ENCODE measurements at places on chromosomes 4 and X.

DNA sequence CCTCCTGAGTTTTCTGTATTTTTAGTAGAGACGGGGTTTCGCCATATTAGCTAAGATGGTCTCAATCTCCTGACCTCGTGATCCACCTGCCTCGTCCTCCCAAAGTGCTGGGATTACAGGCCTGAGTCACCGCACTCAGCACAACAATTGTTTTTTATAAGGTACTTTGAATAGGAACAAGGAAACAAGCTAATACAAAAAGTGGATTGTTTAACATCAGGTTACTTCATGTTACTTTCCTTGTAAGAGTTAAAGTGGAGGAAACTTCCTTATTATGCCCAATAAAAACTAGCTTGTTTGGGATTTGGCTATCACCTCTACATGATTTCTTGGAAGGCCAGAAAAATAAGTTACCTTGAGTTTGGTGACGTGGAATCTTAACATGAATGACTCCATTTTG is 698.7 kb downstream of the CCSER1 start:
- no peak for DNase-seq

DNA sequence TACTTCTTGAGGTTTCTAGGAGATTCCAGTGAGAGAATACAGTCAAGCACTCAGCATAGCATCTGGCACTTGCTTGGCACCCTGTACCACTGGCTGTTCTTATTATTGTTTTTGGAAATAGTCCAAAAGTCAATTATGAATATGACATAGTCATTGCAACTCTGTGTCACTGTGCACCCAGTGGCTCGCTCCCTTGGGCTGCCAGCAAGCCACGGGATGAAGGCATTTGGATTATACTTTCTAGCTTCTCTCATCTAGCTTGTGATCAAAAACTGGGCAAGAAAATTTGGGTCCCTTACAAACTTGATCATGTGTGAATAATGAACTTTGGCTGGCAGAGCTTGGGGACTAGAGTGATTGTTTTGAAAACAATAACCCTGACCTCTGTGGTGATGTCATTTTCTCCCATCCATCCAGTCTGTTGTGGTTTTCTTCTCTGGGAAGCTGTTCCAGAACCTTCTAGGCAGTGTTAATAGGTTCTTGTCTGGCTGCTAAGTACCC is 32.7 kb upstream of the LIMCH1 start:
- peak; percentile 41 for DNase-seq

- no peak for DNase-seq
Observed at GRCh38 chr4:5865896-5866599, 26.8 kb downstream of the CRMP1 start.

DNA sequence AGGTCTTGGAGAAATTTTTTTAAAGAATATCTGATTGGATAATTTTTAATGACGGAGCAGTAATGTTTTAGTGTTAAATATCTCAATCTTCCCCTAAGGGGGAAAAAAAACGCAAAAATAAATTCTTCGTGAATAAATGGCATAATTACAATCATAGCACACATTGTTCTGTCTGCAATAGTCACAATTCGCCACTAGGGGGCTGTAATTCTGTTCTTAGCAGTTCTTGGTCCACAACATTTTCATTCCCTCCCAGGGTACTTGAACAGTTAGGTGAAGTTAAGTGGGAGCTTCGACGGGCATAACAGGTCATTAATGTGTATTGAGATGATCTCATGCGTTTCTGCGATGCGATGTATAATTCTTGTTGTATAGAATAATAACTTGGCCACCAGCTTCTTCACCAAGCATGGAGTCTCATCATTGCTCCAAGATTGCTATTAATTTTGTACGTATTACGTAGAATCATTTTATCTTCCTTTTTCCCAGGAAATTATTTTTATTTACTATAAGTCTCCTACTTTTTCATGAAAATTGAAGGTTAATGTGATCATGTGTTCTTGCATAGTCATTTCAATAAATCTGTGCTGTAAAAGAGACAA is 27.2 kb downstream of the HTR2C start:
- peak; percentile 41 for DNase-seq

GRCh38 chr4:8776366-8776765 is 95.3 kb downstream of the HMX1 start:
- no peak for DNase-seq

DNA sequence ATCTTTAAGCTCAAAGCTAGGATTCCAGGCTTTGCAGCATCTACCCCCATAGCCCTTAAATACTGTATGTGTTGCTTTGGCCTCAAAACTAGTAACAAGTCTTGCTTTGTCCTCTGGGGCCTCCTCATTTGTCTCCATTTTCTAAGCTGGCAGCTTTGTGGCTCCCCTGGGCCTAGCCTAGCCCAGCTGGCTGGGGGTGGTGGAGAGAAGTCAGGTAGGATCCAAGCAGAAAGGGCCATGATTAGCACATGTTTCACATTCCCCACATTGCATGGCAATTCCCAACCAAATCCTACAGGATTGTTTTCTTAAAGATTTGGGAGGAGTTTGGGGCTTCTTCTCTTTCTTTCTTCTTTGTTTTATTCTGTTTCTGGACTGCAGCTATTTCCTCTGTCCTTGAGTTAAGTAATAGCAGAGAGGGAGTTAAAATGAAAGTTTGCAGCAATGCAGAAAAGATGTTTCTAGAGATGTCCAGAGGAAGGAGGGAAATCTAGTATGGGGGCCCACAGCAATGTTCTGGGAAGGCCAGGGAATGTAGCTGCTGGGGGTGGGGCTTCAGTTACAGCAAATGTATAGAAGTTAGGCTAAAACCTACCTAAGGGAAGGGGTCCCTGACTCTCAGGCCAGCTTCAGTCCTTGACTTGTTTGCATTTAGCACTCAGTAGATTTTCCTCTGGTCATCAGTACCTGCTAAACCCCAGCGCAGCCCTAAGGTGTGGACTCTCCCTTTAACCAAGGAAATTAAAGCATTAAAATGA is 92.1 kb downstream of the SHROOM4 start:
- no peak for DNase-seq

DNA sequence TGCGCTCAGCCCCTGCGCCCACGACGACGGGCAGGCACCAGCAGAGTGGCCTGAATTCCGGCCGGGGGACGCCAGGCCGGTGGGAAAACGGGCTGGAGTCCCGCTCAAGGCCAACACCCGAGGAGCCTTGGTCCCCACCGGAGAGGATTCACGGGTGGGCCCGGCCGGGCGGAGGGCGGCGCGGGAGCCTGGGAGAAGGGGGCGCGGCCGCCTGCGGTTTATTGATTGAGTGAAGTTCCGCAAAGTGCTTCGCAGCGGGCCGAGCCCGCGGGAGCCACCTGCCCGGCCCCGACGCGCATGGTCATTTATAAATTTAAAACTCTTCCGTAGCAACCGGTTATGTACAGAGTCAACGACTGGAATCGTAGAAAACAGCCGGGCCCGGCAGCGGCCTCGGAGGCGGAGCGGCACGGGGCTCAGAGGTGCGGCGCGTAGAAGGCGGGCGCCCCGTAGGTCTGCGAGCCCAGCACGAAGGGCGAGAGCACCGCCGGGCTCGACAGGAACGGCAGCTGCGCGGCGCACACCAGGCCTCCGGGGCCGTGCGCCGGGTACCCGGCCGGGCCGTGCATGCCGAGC is 3.6 kb downstream of the NKX1-1 start:
- no peak for DNase-seq

- DNase-seq: no peak
Observed at GRCh38 chr4:143481361-143481760, 32.1 kb upstream of the SMARCA5 start.

DNA sequence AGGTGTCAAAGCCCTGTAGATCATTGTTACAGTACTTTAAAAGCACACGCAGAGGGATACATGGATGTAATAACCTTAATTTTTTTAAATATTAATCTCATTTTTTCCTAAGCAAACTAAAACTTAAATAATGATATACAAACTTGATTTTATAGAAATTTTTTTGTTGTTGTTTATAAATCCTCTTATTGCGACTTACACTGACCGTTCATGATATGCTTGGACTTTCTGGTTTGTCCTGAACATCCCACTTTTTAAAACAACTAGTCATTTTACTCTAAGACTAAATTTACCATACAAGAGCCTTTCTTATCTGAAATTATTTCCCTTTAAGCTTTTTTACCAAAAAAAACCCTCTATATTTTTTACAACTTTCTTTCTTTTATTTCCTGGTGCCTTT is 2106.0 kb downstream of the PCDH7 start:
- DNase-seq: no peak

DNA sequence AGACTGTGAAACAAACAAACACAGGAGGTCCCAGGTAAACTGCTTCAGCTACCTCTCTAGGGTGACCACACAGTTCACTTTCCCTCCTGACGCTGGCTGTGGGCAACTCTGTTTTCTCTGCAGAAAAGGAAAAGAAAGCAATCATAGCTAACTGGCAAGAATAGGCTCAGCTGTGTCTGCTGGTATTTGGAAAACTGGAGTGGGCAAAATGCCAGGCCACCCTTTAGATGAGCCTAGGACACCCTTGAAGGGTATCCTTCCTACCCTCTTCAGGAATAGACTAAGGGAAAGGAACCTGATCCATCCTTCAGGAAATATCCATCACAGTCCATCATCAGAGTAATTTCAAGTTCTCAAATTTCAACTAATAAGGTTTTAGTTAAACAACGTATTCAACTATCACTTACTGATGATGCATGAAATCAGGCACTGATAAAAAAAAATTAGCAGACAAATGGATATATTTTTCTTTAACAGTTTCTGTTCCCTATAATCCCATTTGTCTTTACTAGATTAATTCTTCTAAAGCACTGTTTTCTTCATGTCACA is 60.9 kb downstream of the CAMK2D start:
- no peak for DNase-seq
